ENCODE measurements at places on chromosomes 3 and 15.

GRCh38 chr3:39106851-39107387, 508 bp downstream of the GORASP1 start:
- DNase-seq: no peak

- DNase-seq: no peak
Measured at GRCh38 chr3:69737392-69737791, 1.9 kb upstream of the MITF start.

DNA sequence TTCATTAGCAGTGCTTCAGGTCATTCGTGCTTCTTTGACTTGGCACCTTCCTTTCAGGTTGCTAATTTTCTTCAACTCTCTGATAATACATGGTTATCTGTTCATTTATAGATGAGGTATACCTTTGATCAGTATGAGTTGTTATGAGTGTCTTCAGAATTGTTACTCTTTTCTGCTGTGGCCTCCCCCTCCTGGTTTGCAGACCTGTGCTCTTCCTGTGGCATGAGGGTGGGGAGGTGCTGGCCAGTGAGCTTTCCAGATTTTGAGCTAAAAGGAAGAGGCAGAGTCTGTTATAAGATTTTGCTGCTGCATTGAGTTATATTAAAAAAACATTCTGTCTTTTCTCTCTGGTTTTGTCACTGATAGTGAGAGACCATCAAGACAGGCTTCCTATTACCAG, 30.8 kb upstream of the GOLGA6L9 start:
- DNase-seq: no peak

GRCh38 chr3:179038216-179038898, 33.3 kb downstream of the ZMAT3 start:
- DNase-seq: no peak

DNA sequence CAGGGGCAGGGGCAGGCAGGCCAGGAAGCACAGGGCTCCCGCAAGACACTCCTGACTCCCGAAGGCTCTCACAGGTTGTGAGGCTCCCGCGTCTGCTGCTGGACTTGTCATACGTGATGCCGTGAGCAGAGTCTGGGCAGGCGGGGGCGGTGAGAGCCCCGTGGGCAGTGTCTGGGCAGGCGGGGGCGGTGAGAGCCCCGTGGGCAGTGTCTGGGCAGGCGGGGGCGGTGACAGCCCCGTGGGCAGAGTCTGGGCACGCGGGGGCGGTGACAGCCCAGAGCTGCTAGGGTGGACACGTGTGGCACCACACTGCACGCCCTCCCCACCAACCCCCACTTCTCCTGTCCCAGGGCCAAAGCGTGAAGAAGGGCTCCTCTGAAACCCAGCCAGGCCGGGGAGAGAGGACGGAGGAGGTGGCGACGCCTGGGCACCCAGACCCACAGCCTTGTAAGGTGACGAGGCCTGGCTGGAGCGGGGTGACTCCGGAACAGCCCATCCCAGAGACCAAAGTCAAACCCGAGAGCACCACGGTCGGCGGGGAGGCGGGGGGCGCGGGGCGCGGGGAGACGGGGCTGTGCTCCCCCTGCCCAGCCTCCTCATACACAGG, 35.0 kb downstream of the TNK2 start:
- no peak for DNase-seq

Measured in NCI-H187 (cell line).